Ecto neural progenitor cell (in vitro differentiated cells): ENCODE measurements at places on chromosomes 12 and 14.

DNA sequence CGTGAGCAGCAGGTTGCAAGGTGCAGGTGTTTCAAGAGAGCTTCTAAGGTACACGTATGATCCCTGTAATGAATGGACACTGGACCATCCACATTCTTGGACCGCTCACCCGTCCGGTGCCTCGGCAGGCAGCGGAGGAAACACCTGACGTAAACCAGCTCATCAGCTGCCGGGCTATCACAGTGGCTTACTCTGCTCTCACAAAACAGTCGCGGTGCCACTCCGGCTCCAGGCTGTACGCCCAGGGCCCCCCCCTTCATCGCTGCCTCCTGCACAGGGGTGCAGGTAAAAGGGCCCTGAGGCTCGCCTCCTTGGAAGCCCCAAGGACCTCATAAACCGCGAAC lies 436 bp downstream of the VPS33A start:
- DNase-seq, result no peak

- DNase-seq, result no peak
These were observed at the start of gene KRT85 for GRCh38 chr12:52366738-52367485. KRT85 (minus strand) TSS chr12:52367481; CDS start chr12:52367405, 76 bp downstream.

DNA sequence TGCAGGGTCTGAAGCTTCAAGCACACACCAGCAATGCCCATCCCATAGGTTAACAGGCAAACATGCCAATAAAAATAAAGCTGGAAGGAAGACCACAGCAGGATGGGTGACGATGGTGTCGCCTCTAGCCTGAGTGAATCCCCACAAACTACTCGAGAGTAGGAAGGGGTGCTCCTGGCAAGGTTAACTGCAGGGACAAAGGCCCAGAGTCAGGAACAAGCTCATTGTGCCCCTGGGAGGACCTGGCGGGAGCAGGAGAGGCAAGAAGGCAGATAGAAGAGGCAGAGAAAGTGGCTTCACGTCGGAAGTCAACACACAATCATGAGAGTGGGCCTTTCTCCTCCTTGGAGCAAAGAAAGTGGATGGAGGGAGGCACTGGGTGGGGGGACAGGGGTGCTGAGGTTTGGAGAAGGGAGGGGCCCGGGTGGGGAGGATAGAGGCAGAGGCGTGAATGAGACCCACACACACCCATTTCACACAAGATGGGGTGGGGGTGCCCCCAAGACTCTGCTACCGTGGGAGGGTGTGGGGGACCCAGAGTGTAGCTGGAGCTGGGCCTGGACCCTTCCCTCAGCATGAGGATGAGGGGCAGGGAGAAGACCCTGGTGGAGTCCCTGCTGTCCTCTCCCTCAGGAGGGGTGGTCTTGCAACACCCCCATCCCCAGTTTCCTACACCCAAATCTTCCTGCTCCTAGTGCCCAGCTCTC lies 43.1 kb downstream of the DIO3 start:
- DNase-seq, result no peak

- DNase-seq, result no peak
These were observed 111.2 kb downstream of the RIN3 start for GRCh38 chr14:92624764-92625163.

GRCh38 chr14:31897581-31898186 lies 179.4 kb upstream of the ARHGAP5 start:
- no peak for DNase-seq

DNA sequence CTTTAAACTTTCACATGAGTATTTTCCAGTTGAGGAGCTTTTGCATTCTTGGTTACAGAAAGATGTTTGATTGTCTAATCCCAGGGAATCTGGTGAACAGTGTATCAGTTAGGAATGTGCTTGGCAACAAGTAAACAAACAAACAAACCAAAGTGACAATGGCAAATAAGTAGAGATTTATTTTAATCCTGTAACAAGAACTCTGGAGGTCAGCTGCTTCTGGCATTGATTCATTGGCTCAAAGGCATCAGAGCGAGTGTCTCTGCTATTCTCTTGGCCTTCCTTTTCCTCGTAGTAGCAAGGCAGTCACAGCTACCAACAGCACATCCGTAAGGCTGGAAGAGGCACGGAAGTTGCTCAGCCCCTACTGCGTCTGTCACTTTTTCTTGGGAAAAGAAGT lies 37.2 kb downstream of the CRADD start:
- no peak for DNase-seq

DNA sequence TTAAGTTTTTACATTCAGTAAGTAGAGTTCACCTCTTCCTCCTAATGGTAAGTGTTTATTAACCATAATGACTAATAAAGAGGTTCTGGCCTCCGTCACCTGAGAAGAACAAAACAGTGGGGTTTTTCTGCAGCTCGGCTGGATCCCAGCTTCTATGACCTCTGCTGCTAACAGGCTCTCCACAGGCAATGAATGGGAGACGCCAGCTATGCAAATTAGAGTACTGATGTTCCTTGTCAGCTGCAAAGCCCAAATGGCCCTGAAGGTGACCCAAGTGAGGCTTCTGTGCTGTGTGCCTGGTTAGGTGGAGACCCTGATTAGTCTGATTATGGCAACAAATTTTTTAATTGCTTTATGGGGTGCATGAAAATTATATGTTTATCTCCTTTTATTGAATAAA lies 218.1 kb downstream of the APAF1 start:
- DNase-seq, result peak; percentile 59

- peak; percentile 9 for DNase-seq
These were observed 26.5 kb downstream of the OTUB2 start for GRCh38 chr14:94052662-94053061.

GRCh38 chr14:37668646-37669045 lies 73.2 kb downstream of the TTC6 start:
- no peak for DNase-seq

DNA sequence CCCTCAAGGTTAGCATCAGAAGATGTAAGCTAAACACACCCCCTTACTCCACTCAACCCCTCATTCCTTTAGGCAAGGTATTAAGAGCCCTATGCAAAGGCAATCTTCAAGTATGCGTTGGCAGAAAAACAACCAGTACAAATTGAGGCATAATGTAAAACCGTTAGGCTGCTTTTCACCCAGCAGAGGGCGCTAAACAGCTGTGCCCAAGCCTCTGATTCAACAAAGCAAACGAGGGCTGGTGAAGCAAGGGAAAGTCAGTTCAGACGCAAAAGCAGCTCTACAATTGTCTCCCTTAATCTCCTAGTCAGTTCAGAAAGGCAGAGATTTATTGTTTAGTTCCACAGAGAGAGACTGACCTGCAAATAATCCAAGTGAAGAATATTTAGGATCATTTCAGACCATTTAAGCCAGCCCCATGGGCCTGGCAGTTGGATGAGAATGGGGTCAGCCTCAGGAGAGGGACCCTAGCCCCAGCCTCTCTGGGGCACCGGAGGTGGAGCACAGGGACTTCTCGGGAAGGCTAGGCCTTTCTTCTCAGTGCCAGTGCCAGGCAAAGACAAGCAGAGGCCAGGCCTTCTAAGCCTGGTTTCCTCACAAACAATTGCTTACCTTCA lies 23.5 kb downstream of the DCAF5 start:
- peak; percentile 73 for DNase-seq

GRCh38 chr12:130645751-130646150 lies 70.3 kb downstream of the RIMBP2 start:
- no peak for DNase-seq

GRCh38 chr14:105168979-105169507 lies 467 bp upstream of the JAG2 start:
- DNase-seq, result peak; percentile 80

DNA sequence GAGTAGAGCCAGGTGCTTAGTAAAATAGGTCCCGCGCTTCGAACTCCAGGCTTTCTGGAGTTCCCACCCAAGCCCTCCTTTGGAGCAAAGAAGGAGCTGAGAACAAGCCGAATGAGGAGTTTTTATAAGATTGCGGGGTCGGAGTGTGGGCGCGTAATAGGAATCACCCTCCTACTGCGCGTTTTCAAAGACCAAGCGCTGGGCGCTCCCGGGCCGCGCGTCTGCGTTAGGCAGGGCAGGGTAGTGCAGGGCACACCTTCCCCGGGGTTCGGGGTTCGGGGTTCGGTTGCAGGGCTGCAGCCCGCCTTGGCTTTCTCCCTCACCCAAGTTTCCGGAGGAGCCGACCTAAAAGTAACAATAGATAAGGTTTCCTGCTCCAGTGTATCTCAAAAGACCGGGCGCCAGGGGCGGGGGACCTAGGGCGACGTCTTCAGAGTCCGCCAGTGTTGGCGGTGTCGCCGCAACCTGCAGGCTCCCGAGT lies 3.6 kb downstream of the SSTR1 start:
- peak; percentile 47 for DNase-seq

DNA sequence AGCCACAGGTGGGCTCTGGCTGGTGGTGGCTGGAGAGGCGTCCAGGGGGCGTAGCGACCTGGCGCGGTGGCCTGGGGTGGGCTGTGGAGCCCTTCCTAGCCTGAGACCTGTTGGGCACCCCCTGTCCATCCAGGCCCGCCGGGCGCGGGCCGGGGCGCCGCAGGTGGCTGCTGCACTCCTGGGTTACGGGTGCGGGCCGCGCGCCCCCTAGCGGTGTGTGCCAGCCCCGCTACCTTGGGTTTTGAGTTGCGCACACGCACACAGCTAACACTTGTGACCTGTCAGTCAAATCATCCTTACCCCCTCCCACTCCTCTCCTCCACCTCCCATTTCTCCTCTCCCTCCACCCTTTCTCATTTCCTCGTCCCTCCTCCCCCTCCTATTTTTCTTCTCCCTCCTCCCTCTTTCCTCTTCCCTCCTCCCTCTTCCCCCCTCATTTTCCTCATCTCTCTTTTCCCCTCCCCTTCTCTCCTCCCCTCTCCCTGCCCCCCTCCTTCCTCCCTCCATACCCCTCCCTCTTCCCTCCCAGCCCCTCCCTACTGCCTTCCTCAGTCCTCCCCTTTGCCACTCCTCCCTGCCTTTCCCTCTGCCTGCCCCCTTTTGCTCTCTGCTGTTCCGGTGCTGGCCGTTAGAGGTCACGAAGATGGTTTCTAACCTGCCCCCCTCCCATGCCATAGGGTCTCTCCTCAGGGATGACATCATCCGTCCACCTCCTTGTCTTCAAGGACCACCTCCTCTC lies 2.3 kb downstream of the MEG3 start:
- DNase-seq, result no peak

DNA sequence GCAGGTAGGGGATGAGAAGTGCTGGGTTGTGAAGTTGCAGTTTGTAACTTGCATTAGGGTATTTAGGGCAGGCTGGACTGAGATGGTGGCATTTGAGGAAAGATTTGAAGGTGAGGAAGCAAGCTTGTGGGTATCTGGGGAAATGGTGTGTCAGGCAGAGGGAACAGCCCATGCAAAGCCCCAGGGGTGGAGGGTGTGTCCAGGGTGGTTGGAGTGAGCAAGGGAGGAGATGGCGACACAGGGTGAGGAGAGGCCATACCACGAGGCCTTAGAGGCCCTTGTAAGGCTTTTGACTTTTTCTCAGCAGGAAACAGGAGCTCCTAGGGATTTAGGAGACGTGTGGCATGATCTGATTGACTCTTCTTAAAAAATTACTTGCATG lies 136.9 kb downstream of the NUAK1 start:
- no peak for DNase-seq

DNA sequence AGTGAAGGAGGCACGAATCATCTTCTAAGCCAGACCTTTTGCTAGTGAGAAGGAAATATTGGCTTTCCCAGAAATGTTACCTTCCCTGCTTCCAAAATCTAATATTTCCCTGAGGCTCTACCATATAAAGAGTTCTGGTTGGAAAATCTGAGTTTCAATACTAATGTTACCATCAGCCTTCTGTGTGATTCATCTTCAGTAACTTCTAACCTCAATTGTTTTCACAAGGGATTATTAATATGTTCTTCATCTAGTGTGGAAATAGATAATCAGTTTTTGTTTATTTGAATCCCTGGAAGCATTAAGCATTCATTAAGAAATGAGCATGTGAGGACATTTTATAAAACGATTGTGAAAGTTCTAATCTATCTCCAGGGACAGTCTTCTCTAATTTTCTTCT lies 720.9 kb downstream of the AACS start:
- no peak for DNase-seq

- DNase-seq, result no peak
These were observed 267.4 kb downstream of the ADAMTS20 start for GRCh38 chr12:43284486-43285158.

DNA sequence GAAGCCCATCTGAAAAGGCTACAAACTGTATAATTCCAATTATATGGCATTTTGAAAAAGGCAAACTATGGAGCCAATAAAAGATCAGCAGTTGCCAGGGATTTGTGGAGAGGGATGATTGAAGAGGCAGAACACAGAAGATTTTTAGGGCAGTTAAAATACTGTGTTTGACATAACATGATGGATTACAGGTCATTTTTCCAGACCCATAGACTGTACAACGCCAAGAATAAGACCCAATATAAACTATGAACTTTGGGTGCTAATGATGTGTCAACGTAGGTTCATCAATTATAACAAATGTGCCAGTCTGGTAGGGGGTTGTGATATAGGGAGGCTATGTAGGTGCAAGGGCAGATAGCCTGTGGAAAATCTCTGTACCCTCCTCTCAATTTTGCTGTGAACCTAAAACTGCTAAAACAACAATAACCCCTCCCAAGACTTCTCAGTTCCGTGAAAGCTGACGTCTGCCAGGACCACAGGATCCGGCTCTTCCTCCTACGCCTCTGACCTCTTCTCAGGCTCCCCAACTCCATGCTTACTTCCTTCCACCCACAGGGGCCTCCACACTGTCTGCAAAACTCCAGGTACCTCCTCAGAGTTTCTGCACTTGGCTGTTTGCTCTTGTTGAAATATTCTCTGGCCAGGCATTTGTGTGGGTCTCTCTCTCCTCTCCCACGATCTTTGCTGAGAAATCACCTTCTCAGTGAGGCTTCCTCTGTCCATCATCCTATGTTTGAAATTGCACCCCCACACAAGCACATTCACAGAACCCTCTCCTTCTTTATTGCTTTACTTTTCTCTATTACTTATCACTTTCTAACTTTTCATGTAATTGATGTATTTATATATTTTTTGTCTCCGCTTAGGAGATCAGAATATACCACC lies 131.4 kb downstream of the BBS10 start:
- DNase-seq, result no peak

GRCh38 chr14:75283162-75283832 lies 4.7 kb downstream of the FOS start:
- DNase-seq, result no peak

DNA sequence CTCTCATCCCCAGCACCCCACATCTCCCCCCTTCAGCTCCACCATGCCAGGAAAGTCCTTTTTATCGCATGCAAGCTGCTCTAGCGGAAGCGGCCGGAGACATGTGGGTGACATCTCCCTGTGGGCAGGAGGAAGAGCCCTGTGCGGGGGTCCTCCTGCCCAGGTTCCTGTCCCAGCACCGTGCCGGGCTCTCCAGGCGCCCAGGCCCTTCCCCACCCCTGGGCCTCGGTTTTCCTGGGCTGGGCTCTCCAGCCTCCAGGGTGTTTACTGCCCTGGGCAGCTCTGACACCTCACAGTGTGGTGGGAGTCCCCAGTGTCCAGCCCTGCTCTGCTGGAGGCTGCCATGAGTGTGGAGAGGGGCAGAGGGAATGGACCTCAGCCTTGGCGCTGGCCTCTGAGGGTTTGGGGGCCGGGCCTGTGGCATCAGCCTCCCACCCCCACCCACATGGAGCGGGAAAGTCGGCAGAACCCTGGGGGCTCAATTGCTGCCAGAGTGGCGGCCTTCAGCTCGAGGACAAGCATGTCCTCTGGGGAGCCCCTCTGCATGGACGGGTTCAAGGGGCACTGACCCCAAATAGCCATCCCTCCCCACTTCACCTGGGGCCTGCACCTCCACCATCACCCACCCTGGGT lies 16.9 kb downstream of the ASPG start:
- peak; percentile 39 for DNase-seq
